ENCODE measurements at places on chromosomes 7 and 10.

- no peak for DNase-seq
These were observed 89.0 kb upstream of the TCERG1L start for GRCh38 chr10:131400513-131400912.

DNA sequence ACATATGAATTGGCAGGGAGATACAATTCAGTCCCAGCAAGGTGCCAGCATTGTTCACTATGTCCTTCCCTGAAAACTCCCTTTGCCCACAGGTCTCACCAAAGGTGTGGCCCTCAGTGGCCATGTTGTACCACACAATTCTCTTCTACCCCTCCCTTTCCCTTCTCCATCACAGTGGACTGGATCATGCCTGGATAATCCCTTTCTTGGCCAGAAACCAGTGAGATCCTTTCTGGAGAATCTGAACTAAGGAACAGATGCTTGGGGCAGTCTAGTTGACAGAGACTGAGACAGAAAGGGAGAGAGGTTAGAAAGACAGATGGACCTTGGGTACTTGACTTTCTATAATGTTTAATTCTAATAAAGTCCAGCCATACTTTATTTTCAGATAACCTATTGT, 9.5 kb downstream of the NMT2 start:
- DNase-seq, result no peak

DNA sequence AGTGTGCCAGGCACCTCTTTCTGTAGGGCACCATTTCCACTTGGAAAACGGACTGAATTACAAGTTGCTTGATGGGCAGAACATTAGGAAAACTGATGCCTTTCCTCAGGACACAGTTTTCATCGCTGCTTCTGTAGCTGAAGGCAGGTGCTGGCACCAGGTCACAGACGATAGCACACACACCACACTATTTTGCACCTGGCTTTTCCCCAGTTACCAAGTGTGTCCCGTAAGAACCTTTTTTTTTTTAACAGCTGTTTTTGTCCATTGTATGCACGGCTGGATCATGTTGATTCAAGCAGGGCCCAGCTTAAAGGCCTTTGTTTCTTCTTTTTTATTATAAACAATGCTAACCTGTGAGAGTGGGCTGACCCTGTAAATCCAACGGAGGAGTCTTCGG, 1.3 kb upstream of the GET4 start:
- no peak for DNase-seq

DNA sequence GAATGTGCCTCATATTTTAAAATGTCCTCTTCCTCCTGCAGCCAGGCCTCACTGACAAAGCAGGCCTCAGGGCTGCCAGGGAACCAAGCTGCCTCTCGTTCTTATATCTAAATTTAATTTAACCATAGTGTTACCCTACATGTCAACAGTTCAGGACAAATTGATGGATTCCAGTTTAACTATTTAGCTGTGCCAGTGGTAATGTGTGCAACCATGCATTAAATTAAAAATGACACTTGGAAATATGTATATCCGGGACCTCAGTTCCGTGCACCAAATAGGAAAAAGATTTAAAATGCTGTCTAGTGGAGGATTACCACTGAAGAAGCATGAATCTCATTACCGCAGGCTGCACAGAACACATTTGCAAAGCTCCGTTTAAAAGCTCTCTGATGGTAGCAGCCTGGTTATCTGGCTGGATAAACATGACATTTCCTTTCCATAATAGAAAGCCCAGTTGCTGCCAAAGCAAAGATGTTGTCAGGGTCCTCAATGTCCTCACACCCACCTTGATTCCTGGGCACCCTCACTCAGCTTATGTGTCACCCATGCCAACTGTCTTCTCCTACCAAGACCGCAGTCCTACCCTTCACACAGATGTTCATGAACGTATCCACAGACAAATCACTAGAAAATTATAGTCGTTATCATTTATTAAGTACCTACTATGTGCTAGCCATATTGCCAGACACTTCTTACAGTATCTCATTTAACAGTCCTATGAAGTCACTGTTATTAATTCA, 73.3 kb upstream of the FRMD4A start:
- DNase-seq, result no peak

GRCh38 chr7:68813551-68814080, 784.7 kb upstream of the AUTS2 start:
- DNase-seq, result no peak

DNA sequence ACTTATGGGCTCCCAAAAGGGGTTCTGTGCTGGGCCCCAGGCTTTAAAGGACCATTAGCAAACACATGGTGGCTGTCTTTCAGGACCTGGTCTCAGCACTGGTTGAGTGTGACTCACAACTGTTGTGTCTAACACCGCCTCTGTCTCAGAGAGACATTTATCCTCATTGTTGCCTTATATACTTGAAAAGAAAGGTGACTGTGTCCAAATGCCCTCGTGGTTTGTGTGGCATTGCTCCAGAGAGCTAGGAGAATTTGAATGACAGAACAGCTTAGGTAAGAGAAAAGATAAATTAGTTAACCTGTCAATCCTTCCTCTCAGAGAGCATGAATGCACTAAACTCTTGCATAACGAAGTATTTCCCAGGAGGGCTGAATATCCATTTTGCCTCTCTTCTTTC, 14.5 kb upstream of the FAM13C start:
- DNase-seq, result no peak

DNA sequence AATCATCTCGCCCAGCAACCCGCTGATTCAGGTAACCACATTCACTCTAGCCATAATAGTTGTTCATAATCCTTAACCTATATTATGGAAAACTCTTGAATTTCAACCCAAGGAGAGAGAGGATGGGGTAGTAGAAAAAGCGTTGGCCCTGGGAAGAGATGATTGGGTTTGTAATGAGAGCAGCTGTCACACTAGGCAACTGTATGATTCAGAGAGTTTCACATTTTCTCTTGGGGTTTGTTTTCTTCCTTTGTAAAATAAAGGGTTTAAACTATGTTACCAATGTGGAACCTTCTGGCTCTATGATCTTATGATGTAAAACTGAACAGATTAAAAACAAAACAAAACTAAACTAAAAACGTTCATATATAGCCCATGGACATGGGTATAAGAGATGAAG, 705.2 kb upstream of the IGFBP3 start:
- DNase-seq, result no peak

DNA sequence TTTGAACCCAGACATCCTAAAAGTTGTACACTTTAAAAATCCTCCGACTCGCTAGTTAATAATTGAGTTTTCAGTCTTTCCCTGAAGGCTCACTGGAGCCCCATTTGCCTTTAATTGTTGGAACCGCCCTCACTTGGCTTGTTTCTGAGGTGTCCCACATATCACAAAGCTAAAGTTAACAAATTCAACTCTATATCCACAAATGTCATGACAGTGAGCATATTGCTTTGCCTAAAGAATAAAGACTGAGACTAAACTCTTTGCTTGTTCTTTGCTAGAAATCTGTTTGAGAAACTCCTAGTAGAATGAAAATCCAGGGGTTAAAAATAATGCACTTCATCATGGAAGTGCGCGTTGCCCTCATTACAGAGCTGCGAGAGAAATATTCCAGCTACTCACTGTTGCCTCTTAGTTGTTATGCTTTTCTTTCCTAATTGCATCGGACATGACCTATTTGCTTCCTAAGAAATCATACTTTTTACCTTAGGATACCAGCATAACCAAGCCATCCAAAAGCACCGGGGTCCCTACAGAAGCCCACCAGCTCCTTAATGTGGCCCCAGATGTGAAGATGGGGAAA, 752 bp downstream of the THSD7A start:
- no peak for DNase-seq

- no peak for DNase-seq
These were observed 87.7 kb upstream of the PRKCQ start for GRCh38 chr10:6667679-6668270.

- DNase-seq, result no peak
These were observed 44.7 kb downstream of the AVL9 start for GRCh38 chr7:32539919-32540531.

DNA sequence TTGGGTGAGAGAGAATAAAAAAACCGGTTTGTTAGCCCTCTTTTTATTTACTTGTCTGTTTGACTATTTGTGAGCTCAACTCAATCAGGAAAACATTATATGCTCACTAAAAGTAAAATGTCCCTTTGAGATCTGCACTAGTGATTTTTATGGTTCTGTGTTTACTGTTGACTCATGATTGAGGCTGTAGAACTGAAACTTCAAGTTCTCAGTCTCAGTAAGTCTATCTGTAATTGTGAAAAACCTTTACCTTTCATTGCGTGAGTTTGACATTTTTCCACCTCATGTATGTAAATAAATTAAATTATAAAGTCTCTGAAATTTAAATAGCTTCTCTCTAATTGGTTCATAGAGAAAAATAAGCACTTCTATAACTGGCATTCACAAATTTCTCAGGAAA, 17.0 kb upstream of the CASD1 start:
- no peak for DNase-seq

GRCh38 chr7:144087230-144087629, 1.2 kb downstream of the OR2A12 start:
- no peak for DNase-seq

DNA sequence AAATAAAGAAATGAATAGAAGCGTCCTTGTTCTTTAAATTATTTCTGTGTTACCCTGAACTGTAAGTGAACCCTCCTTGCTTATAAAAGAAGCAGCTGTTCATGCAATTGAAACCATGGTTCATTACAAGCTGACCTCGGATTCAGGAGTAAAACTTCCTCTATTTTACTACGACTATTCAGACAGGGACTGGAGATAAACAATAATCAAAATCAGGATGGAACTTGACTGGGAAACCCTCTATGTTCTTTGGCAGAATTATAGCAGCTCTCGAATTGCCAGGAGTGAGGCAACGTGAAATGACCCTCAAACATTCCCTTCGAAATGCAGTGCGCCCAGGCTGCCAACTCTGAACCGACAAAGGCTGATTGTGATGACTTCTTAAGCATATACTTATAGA, 172.1 kb downstream of the CYP26A1 start:
- DNase-seq, result no peak

DNA sequence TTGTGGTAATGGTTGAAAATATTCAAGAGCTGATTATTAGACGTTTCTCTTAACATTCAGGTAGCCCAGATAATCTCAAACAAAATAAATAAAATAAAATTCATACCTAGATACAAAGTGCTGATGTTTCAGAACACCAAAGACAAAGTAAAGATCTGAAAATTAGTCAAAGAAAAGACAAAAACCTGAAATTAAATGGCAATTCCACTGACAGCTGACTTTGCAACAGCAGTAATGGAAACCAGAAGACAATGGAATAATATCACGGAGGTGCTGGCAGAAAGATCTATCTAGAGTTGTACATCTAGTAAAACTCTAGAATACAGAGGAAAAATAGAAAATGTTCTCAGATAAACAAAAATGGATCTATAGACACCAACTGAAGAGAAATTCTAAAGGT, 58.0 kb upstream of the IKZF1 start:
- no peak for DNase-seq

GRCh38 chr7:140446467-140446866, 32.8 kb downstream of the MKRN1 start:
- DNase-seq, result no peak

DNA sequence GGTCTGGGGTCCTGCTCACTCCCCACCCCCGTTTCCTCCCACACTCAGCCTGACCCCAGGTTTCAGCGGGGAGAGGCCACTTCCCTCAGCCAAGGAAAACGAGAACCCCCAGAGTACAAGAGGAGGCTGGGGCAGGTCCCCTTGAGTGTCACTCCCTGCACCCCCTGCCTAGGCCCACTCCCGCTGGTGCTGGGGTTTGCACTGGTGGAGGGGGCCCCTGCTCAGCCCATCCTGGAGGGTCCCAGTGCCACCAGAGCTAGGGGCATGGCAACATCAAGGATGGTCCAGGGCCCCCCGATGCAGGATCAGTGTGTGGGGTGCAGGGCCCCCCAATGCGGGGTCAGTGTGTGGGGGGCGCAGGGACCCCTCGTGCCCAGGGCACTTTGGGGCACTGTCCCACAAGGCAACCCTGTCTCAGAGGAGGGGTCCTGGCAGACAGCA, 70.5 kb upstream of the KCTD7 start:
- no peak for DNase-seq

DNA sequence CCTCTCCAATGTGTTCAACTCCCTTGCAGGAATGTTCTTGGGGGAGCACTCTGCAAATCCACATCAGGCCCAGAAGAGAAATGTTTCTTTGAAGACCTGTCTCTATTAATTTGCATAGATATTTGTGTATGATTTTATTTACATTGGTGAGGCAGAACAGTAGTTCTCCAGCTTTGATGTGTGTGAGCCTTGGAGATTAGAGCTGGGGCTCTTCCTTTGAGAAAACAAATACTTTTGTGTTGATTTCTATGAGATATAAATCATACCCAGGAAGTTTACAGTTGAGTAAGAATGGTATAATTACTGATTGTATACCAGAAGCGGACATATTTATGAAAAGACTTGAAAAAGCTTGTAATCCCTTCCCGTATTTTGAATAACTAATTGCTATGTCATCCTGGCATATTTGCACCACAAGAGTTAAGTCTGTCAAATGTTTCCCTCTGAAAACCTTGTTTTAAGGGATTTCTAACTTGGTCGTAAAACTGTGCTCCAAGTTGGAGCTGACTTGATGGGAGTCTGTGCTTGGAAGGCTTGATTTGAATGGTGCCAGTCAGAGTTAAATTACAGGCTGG, 468.5 kb downstream of the LRMDA start:
- no peak for DNase-seq

DNA sequence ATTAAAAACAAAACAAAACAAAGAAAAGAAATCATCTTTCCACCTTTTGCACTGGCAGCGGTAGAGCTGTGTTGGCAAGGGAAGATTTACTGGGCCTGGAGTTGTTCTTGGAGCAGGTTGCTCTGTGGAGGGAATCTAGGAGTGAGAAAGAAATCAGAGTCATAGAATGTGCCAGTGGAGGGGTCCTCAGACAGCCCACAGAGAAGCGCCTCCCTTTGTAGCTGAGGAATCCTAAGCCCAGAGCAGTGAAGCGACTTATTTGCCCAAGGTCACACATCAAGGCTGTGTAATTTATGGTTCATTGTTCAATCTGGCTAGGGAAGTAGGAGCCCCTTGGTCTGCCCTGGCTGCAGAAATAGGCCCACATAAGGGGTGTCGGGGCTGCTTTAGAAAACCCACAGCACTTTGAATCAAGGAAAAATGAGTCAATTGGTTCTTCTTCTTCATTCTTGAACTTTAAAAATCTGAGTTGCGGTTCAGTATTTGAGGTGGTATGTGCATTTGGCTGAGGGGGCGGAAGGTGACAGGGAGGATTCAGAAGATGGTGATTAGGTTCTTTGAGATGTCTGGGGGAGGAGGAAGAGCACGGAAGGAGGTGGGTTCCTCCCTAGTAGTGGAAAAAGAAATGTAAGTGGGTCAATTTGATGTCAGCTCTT, 253.7 kb downstream of the PTEN start:
- DNase-seq, result no peak

- DNase-seq, result no peak
These were observed 29.7 kb upstream of the DNAJB6 start for GRCh38 chr7:157306846-157307838.

GRCh38 chr7:157335991-157336382, 817 bp upstream of the DNAJB6 start:
- DNase-seq, result no peak

- DNase-seq, result no peak
These were observed 421.4 kb upstream of the CELF2 start for GRCh38 chr10:10596256-10596655.

GRCh38 chr10:1378473-1378872, 322.3 kb downstream of the WDR37 start:
- DNase-seq, result no peak

Measured in SIG-M5 (cell line).